ENCODE measurements at places on chromosomes 16 and 17.

DNA sequence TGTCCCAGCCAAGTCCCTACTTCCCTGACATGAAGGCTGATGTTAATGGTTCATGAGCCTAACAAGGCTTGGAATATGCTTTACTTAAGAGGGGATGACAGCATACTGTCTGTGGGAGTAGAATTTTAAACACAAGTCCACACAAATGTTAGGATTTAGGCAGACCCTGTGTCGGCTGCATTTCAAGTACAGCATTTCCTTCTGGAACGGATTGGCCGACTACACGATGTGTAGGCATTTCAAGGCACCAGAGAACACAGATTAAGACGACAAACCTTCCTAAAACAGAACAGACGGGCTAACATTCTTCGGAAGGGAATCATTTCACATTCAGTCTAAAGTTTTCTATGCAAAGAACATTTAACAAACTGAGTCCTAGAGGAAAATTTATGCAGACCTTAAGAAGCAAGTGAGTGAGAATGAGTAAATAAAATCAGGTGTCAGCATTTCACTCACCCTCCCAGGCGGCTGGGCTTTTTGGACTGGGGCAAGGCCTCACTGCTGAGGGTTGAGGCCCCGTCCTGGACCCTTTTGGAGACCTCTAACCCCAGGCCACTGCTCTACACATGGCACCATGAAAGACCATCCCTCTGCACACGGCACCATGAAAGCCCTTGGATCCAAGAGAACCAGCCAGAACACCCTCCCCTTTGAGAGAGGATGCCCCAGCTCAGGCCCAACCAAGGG is 67.5 kb downstream of the SMPD3 start:
- no peak for DNase-seq

GRCh38 chr16:3799354-3799753 is 81.2 kb downstream of the CREBBP start:
- no peak for DNase-seq

GRCh38 chr17:7238420-7239090 is 702 bp downstream of the PHF23 start:
- no peak for DNase-seq

GRCh38 chr17:82281502-82282238 is 8.2 kb upstream of the CSNK1D start:
- no peak for DNase-seq

- no peak for DNase-seq
Observed at GRCh38 chr17:54899721-54900456, 763 bp upstream of the TOM1L1 start.

DNA sequence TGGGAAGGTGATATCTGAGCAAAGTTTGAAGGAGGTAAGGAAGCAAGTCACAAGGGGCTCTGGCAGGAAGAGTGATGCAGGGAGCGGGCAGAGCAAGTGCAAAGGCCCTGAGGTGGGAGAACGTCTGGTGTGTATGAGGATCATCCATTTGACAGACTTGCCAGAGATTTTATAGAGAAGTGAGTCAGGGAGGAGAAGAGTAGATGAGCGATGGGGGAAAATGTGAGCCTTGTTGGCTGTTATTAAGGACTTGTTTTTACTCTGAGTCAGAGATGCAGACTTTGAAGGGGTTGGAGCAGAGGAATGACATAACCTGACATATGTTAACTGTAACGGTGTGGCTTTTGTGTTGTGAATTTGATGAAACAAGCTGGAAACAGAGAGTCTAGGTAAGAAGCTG is 3.5 kb upstream of the CLEC10A start:
- DNase-seq: no peak

DNA sequence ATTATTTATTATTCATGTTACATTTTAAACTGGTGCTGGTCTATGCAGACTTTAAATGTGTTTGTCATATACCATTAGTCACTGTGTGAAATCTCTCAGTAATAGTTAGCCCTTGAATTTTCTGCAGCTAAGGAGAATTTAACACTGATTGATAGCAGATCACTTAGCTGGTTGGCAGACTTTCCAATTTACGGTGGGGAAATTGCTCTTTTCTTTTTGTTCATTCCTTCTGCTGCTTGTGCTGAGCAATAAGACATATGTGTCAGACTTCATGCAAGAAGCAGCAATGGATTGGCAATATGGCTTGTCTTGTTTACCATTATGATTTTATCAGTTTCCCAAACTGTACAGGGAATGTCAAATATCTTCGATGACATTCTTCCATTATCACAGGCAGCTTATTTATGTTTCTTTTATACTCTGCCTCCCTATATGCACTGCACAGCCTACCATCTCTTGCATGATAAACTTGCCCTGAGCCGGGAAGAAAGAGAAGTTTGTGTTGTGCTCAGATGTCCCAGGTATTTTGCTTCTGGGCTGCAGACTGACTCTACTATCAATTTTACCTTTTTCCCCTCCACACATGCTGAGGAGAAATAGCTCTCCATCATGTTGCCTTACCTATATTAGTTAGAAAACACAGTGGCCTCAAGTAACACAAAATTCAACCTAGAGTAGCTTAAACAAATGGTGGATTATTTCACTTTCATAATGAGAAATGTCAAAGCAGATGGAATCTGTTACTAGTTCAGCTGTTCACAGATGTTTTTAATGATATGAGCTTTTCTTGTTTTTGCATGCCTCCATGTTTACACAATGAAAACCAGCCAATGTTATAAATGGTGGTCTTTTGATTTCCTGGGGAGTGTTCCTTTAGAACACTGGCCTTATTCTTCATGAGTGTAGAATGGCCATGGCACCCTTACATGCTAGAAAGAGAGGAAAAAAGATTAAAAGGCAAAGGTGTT is 968.1 kb upstream of the GOT2 start:
- DNase-seq: no peak

- no peak for DNase-seq
Observed at GRCh38 chr17:75205793-75206163, 299 bp downstream of the NUP85 start.

GRCh38 chr16:87150681-87151280 is 166.4 kb downstream of the C16orf95 start:
- no peak for DNase-seq

DNA sequence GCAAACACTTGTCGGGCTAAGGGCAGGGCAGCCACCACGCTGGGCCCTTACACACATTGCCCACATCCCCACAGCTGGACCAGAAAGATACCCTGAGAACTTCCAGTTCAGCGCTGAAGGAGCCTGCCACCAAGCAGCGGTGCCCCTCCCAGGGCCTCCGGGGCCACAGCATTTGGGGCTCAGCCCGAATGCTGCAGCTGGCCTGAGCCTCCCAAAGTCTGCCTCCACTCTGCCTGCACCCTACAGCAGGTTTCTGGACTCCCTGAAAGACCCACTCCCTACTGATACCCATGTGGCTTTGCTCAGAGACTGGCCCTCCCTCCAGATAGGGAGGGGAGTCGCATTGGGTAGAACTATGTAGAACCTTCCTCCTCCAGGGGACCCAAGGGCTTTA is 1.5 kb downstream of the MCRIP1 start:
- no peak for DNase-seq

DNA sequence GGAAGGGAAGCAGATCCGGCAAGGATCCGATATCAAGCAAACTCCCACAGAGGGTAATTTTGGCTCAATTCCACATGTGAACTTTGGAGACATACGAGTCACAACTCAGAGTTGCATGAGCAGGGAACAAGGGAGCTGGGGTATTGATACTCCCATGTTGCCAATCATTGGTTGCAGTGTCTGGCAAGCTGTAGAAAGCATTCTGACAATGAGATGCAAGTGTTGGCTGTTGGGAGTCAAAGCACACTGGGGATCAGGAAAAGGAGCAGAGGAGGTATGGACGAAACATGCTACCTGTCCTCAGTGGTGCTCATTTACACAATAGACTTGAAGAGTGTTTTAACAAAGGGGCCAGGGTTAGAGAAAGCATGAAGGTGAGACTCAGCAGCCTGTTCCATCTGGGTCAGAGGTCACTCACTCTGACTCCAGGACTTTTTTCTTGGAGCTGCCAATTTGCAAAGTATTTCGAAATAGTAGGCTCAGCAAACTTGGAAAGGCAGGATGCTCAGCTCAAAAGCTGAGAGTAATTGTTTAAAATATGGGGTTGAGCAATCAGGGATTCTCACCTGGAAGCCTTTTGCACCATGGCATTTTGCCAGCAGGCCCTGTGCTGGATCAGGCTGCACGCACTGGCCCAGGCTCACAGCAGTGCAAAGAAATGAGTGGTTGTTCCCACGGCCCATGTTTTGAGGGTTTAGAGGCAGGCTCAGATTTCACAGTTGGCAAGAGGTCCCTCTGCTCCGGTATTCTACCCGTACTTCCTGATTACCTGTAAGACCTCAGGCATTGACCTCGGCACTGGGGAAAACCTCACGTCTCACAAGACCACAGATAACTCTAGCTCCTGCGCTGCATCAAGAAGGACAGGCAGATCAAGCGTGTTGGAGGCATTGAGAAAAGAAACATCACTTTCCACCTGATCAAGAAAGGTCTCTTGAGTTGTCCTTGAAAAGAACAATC is 17.6 kb upstream of the NKD1 start:
- DNase-seq: no peak

- peak; percentile 62 for DNase-seq
Observed at GRCh38 chr16:85092851-85093250, 19.4 kb downstream of the CIBAR2 start.
